ENCODE measurements at places on chromosomes 2 and 18. TPM values are rescaled to one million over a fixed set of nuclear protein-coding genes. Genes with fewer than 3 reads are reported as not detected.

Gene AKAIN1
- not detected for total RNA-seq

Gene STPG4
- 0.15 TPM for total RNA-seq

Gene GCKR
- total RNA-seq, result not detected

Gene CROCC2
- total RNA-seq, result not detected

Gene DAPL1
- not detected for total RNA-seq

Gene ALK
- 0.34 TPM for total RNA-seq

Gene HS6ST1
- total RNA-seq, result 8.1 TPM

Gene CACNB4
- 0.11 TPM for total RNA-seq

Gene KATNAL2
- total RNA-seq, result 1.5 TPM

Gene C2orf49
- total RNA-seq, result 9.1 TPM

Measured in A375 (cell line).